ENCODE measurements at places on chromosomes 1 and 21. TPM values are rescaled to one million over a fixed set of nuclear protein-coding genes. Genes with fewer than 3 reads are reported as not detected.
A peak's percentile ranks its signal among the peaks of the same experiment; 100 is the strongest.

Gene HJV
- total RNA-seq = not detected

Gene CRNN
- not detected for total RNA-seq

Gene CNIH3
- 1.1 TPM for total RNA-seq

Gene KCND3
- not detected for total RNA-seq

Gene PRAMEF26
- not detected for total RNA-seq

Gene PKLR
- 0.14 TPM for total RNA-seq

Gene ELAPOR1
- 15.0 TPM for total RNA-seq

Gene ODF2L
- total RNA-seq = 21.3 TPM

GRCh38 chr1:70075761-70076160, 129.6 kb downstream of the LRRC40 start:
- DNase-seq = no peak

DNA sequence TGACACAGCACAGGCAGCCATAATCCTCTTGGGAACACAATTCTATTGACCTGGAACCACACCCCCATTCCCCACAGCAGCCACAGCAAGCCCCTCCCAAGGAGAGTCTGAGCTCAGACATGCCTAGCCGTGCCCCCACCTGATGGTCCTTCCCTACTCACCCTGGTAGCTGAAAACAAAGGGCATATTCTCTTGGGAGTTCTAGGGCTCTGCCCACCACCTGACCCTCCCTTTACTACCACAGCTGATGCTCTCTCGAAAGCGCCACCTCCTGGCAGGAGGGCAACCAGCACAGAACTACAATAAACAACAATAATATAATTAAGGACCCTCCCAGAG, 184.8 kb upstream of the COA6 start:
- DNase-seq = peak; percentile 29

DNA sequence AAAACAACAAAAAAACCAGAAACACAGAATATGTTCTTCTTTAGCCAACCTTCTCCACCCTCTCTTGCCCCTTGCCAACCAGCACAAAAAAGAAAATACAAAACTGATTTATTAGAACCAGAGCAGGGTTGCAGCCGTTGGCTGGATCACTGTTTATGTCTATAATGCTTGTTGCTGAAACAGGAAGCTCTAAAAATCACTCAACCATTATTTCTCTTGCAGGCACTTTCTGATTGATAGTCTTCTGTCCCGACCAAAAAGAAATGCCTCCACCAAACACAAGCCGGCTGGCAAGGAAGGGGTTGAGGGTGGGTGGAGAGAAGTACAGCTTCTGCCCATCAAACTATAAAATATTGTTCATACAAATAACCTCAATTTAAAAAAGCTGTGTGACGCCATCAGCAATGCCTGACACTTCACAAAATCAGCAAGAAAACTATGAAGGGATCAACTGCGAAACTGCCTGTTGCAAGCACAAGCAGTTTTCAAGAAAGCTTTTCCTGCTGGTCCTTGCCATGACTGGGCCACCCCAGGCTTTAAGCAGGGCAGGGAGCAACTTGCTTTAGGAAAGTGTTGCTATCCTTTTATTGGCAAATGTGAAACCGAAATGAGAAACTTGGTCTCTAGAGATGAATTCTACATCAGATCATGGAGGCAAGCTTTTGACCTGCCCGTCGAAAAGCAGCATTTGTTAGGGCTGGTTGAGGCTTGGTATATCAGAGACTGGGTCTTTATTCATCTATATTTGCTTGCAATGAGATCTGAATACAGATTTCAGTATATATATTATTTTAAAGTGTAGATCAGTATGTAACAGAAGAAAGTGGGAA, 174.2 kb downstream of the RUNX1 start:
- no peak for DNase-seq

DNA sequence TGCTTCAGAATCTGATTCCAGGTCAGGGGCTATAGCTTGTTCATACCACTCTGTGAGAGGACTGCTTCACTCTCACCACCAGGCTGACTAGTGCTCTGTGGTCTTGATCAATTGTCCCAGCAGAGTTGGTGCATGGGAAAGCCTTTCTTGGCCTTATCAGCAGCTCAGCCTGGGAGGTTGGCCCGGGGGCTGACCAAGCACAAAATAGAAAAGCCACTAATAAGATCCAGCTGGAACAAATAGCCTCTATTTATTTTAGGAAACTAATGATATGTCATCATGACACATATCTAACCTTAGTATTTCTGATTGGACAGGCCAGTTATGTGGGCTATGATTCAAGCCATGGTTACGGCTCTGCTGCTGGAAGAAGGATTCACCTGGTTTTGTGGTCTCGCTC, 134.2 kb downstream of the GDAP2 start:
- no peak for DNase-seq

GRCh38 chr21:35559829-35560225, 500.5 kb downstream of the SETD4 start:
- DNase-seq = no peak

- no peak for DNase-seq
These were observed 74.0 kb downstream of the NFASC start for GRCh38 chr1:204944662-204945061.

DNA sequence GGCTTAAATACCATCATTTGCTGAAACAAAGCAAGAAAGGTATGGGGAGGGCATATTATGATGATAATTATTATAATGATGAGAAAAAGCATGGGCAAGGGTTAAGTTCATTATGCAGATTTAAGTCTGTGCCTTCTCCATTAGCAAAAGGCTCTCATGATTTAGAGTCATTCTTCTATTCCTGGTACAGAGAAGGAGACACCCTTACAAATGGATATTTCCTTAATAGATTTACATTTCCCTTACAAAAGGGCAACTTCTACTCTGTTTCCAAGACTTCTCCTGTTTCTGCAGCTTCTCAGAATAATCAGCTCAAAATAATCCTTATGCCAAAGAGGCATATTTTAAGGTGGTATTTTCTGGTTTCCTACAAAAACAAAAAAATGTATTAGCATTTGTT, 121.1 kb upstream of the CAMK1G start:
- no peak for DNase-seq

DNA sequence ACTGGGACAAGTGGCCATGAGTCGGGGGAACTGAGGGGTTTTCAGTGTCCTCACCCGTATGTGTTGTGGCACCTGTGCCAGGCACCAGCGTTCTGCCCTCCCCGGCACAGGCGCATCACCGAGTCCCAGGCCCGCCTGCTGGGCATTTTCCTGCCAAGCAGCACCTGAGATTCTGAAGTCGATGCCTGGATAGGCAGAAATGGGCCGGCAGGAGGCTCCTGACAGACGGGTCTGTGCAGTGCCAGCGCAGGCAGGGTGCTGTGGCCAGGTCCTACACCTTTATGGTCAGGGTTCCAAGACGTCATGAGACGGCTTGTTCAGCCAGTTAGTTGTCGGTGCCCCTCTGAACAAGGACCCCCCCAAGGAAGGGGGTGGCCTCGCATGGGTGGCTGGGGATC, 10.6 kb downstream of the FAAP20 start:
- DNase-seq = no peak

GRCh38 chr21:36124395-36124794, 10.5 kb upstream of the CBR3 start:
- no peak for DNase-seq

DNA sequence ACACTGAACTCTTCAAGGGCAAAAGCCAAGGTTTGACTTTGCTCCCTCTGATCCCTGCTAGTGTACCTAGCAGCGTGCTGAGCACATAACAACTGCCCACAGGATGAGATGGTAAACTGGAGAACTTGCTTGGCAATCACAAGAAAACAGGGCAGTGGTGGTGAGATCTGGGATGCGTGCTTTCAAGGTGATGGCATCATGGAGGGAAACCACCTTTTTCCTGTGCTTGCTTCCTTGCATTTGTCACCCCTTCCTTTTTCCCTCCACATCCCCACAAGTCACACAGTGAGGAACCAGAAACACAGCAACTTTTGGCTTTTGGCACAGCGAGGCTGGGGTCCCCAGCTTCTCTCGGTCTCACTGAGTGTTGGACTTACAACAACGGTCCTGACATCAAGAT, 31.4 kb upstream of the BECN2 start:
- no peak for DNase-seq

- DNase-seq = no peak
These were observed 68.1 kb downstream of the RHOU start for GRCh38 chr1:228803421-228803820.

DNA sequence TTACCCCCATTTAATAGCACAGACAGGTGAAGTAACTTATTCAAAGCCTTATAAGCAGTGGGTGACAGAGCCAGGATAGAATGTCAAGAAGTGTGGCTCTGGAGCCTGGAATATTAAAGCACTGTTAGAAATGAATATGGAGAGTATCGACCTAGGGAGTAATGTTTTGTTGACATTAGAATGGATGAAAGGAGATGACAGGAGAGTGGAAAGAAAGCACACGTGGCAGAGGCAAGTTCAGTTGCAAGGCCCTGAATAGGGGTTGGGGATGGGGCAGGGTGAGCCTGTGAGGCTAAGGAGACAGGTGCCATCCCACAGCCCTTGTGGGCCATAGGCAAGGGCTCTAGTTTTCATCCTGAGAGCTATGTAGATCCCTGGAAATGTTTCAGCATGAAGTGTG, 125.5 kb upstream of the PLXNA2 start:
- no peak for DNase-seq

GRCh38 chr1:234987415-234988154, 141.1 kb downstream of the TOMM20 start:
- DNase-seq = peak; percentile 50

DNA sequence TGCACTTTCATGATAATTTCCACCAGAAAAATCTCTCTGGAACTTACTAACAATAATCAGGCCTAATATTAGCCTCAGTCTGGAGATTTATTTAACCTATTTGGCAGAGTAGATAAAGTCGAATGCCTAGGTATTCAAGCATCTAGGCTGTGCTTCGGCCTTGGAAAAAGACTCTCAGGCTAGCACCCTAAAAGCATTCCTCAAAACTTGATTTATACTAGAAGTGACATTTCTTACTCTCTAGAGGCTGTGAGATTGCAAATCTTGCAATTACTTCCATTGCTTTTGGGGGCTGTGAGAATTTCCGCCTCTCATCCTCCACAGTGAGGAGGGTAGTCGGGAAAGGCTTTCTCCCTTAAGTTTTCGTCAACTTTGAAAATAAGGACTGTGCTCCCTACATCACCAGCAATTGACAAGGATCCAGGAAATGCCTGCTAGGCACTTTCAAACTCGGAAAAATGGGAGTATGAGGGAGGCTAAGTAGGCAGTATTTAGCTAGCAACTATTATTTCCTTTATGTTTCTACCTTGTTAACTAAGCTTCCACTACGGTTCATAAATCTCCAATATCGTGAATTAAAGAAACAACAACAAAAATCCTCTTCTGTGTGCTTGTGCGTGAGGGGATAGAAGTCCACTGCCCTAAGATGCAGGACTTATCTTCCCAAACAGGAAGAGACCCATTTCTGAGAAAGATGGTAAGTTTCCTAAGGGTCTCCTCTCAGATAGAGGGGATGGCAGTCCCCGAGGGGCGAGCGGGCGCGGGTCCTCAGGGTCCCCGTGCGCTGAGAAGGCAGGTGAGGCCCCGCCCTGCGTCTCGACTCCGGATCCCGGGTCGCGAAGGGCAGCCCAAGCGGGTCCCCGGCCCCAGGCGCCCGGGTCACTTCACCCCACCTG, 1.1 kb upstream of the LMO4 start:
- DNase-seq = no peak

GRCh38 chr1:19862944-19863343, 19.3 kb upstream of the OTUD3 start:
- no peak for DNase-seq

- no peak for DNase-seq
These were observed 36.0 kb downstream of the NPHP4 start for GRCh38 chr1:5956022-5956830.

- no peak for DNase-seq
These were observed 326.7 kb upstream of the CAMK1G start for GRCh38 chr1:209256766-209257350.

GRCh38 chr1:168375566-168376300, 95.1 kb downstream of the TBX19 start:
- no peak for DNase-seq

DNA sequence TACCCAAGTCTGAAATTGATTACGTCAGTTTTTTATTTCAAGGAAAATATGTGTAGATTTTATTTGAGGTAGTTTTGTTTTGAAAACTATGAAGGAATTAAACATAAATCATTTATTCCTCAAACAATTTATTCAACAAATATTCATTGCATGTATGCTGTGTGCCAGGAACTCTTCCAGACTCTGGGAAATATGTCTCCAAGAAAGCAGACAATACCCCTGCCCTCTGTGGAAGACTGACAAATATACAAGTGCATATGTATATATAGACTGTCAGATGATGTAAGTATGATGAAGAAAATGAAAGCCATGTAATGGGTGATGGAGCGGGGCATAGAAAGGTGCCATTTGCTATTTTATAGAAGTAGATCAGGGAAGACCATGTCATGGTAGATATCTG, 889.5 kb downstream of the USP25 start:
- DNase-seq = no peak

- DNase-seq = no peak
These were observed 2.1 kb downstream of the KLHL21 start for GRCh38 chr1:6600410-6601048.

GRCh38 chr21:38267136-38267755, 10.5 kb downstream of the KCNJ15 start:
- no peak for DNase-seq

DNA sequence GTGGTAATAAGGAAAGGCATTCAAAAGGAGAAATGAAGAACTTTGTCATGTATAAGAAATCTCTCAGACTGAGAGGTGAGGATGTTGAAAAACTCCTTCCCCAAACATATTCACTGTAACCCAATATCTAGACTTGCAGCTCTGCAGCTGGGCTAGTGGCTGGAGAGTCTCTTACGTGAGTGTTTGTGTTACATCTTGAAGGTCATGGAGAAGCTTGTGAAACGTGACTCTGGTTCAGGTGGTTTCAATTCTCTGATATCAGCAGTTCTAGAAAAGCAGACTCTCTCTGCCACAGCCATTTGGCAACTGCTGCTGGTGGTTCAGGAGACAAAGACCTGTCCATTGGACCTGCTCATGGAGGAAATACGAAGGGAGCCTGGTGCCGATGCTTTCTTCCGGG, 55.0 kb upstream of the EPHA8 start:
- DNase-seq = no peak

- DNase-seq = no peak
These were observed 15.5 kb downstream of the TEX38 start for GRCh38 chr1:46687093-46687659.

DNA sequence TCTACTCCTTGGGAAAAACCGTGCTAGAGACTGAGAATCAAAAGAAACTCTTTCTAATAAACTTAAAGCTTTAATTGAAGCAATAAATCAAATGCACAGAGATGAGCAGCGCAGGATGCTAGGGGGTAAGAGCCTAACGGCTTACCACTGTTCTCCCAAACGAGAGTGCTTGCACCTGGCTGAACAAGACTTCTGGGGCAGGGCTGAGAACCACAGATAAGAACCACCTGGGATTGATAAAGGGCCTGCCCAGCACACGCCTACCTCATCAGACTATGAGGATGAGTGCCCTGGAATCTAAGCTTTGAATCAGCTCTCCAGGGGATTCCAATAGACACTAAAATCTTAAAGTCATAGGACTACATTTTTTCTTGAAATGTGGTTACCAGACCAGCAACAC, 43.3 kb downstream of the KRTAP19-8 start:
- no peak for DNase-seq

All from activated naive CD4-positive, alpha-beta T cell treated with anti-CD3 and anti-CD28 coated beads, Interleukin-2, amount 50 U/mL, for 72 hours (primary cell).